ENCODE measurements at places on chromosomes 12 and 14. TPM values are rescaled to one million over a fixed set of nuclear protein-coding genes. Genes with fewer than 3 reads are reported as not detected.

The PLD4 gene
- 0.39 TPM for total RNA-seq

The SERPINA10 gene
- total RNA-seq, result 0.20 TPM

The FITM1 gene
- total RNA-seq, result 1.3 TPM

The PLEKHD1 gene
- 0.14 TPM for total RNA-seq

The PTPN6 gene
- total RNA-seq, result 37.4 TPM

The LRR1 gene
- 15.3 TPM for total RNA-seq

The PMEL gene
- 4.4 TPM for total RNA-seq

The ACOT4 gene
- total RNA-seq, result 1.6 TPM

The ZC2HC1C gene
- 4.0 TPM for total RNA-seq

The ARHGEF40 gene
- total RNA-seq, result 47.8 TPM

All from mucosa of descending colon (tissue), 3 donors.